ENCODE measurements at places on chromosomes 5 and 9. TPM values are rescaled to one million over a fixed set of nuclear protein-coding genes. Genes with fewer than 3 reads are reported as not detected.
A peak's percentile ranks its signal among the peaks of the same experiment; 100 is the strongest.

- H3K36me3 ChIP-seq: peaks cover 90% of the 10 kb centered on the region
- DNase-seq: no peak
- no peak overlapping the region for H3K27ac ChIP-seq
- H3K4me1 ChIP-seq: no peaks in the 10 kb centered on the region
Observed at GRCh38 chr9:32426278-32426939, 42.0 kb downstream of the ACO1 start.

GRCh38 chr9:69382135-69382534, 57.1 kb downstream of the ENTREP1 start:
- H3K36me3 ChIP-seq: no peaks in the 10 kb centered on the region
- no peak overlapping the region for H3K27ac ChIP-seq
- H3K4me3 ChIP-seq: no peak overlapping the region
- no peak for DNase-seq
- H3K4me1 ChIP-seq: no peaks in the 10 kb centered on the region
- no peaks in the 10 kb centered on the region for H3K27me3 ChIP-seq

DNA sequence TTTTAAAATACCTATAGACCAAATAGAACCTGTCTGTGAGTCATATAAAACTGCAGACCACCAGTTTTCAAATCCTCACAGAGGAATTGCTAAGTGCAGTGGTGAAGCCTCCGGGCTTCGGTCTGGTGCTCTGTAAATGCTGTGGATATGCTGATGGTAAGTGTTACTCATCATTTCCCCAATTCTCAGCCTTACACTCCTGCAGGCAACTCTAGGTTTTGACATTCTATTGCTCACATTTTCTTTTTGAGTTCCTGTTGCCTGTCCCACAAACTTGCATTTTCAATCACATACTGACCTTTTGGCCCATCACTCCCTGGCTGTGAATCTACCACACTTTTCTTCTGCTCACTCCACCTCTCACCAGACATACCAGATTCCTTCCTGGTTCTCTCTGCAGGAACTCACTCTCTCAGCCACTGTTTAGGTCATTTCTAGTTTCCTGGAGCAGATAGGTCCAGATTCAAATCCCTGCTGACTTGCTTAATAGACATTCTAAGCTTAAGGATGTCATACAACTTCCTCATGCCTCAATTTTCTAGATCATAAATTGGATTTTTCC, 192.9 kb downstream of the RAB3C start:
- no peak overlapping the region for H3K4me3 ChIP-seq
- DNase-seq: no peak
- no peaks in the 10 kb centered on the region for H3K4me1 ChIP-seq
- H3K27ac ChIP-seq: no peak overlapping the region
- H3K27me3 ChIP-seq: no peaks in the 10 kb centered on the region

Gene SPINK6
- not detected for total RNA-seq

DNA sequence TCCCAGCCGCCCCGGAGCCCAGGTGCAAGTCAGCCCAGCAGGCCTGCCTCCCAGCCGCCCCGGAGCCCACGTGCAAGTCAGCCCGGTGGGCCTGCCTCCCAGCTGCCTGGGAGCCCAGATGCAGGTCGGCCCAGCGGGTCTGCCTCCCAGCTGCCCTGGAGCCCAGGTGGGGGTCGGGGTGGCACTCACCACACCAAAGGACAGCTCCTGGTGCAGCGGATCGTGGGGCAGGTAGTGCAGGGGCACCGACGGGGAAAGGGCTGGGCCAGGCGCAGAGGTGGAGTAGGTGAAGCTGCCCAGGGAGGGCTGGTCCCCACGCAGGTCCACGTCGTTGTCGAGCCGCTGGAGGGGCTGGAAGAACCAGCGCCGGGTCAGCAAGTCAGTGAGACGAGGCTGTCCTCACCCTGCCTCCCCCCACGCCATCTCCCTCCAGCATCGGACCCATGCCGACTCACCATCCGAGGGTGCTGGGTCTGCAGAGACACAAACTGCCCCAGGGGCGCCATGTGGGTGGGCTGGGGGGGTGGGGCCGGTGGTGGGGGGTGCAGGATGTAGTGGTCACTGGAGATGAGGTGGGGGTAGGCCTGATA, 6.7 kb downstream of the RNF44 start:
- H3K4me3 ChIP-seq: no peak overlapping the region
- peaks cover 55% of the 10 kb centered on the region for H3K36me3 ChIP-seq
- peaks cover 50% of the 10 kb centered on the region for H3K4me1 ChIP-seq
- no peak for DNase-seq
- H3K27ac ChIP-seq: no peak overlapping the region
- H3K27me3 ChIP-seq: no peaks in the 10 kb centered on the region

Gene PCDHA13
- 0.54 TPM for total RNA-seq

GRCh38 chr9:127303830-127304229, 39.3 kb downstream of the GARNL3 start:
- H3K27ac ChIP-seq: no peak overlapping the region
- no peak overlapping the region for H3K4me3 ChIP-seq
- H3K36me3 ChIP-seq: no peaks in the 10 kb centered on the region
- H3K4me1 ChIP-seq: no peaks in the 10 kb centered on the region
- DNase-seq: no peak
- no peaks in the 10 kb centered on the region for H3K27me3 ChIP-seq

DNA sequence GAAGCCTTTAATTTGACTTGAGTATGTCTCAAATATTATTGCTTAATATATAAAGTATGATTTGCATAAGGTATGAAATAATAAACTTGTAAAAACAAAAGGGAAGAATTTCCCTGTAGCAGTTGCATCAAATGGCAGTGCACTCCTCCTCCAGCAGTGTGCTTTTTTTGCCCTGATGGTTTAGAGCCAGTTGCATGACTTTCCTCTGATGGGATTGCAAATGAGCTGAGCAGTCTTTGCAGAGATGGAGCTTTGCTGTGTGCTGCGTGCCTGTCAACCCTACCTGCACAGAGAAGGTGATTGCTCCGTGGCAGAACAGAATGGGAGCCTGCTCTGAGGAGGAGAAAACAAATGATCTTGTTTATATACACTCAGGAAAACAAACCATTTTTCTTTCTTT, 22.7 kb upstream of the CATSPER3 start:
- H3K4me3 ChIP-seq: no peak overlapping the region
- no peaks in the 10 kb centered on the region for H3K36me3 ChIP-seq
- no peak for DNase-seq
- no peaks in the 10 kb centered on the region for H3K27me3 ChIP-seq
- H3K27ac ChIP-seq: no peak overlapping the region

GRCh38 chr5:39714036-39714698, 289.4 kb upstream of the DAB2 start:
- no peak overlapping the region for H3K27ac ChIP-seq
- DNase-seq: no peak
- H3K4me3 ChIP-seq: no peak overlapping the region
- no peaks in the 10 kb centered on the region for H3K27me3 ChIP-seq
- H3K4me1 ChIP-seq: no peaks in the 10 kb centered on the region
- H3K36me3 ChIP-seq: no peaks in the 10 kb centered on the region

Gene TMEM215
- not detected for total RNA-seq

DNA sequence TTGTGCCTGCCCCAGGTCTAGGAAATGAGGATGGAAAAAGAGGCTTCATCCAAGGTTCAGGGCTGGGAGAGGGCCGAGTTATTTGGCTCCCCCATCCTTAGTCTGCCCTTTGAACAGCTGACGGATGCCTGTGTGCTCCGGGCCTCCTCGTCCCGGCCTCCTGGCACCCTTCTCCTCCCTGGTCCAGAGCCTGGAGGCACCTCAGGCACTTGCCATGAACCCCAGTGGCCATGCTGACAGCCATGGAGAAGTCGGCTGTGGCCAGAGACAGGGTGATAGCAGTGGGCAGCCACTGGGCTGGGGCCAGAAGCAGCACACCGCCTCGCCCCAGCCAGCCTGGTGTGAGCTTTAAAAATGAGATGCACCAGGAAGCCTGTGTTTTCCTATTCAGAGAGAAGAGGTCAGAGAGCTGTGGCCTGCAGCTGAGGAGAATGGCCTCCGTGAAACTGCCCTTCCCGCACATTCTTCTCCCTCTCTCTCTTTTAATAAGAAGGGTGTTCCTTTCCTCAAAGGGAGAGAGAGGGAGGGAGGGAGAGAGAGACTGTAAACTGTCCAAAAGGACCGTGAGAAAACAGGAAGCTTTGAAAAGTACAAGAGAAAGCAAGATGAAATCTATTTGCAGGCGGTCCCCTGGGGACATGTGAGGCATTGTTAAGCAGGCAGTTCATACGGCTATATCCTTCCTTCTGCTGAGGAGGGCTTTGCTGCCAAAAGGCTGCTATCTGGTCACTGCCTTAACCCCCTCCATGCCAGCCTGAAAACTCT, 55.3 kb downstream of the ZNF366 start:
- H3K27me3 ChIP-seq: no peaks in the 10 kb centered on the region
- DNase-seq: peak; percentile 91
- H3K36me3 ChIP-seq: no peaks in the 10 kb centered on the region
- H3K27ac ChIP-seq: peak overlapping the region; percentile 76
- no peak overlapping the region for H3K4me3 ChIP-seq

DNA sequence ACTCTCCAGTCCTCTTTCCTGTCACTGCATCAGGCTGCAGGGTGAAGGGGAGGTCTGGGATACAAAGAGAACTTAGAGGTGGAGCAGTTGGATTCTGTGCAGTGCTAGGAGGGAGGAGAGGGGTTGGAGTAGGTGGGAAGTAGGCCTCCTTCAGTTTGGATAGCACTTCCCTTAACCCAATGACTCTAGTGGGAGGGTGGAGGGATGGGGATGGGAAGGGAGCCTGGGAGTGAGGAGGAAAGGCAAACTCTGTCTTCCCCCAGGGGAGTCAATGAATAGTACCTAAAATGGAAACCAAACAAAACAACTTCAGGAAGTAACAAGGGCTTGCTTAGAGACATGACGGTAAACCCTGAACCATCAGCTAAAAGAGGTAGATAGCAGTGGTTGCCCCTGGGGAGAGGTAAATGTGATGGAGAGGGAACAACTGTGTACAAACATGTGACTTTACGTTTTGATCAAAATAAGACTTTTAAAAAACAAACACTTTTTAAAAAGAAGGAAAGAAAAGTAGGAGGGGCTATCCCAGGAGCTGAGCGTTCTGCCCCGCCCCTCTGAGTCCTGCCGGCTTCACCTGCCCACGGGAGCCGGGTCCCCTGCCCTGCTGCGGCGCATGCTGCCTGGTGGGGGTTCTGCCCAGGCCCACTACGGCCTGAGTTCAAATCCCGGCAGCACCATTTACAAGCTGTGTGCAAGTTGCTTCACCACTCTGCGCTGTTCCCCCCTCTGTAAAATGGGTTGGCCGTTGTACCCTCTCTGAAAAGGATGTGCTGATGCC, 30.9 kb downstream of the GSN start:
- peak overlapping the region; percentile 99 for H3K27ac ChIP-seq
- peaks cover 93% of the 10 kb centered on the region for H3K4me1 ChIP-seq
- peak; percentile 90 for DNase-seq
- H3K4me3 ChIP-seq: peak overlapping the region; percentile 62
- peaks cover 22% of the 10 kb centered on the region for H3K36me3 ChIP-seq

Gene GFRA3
- total RNA-seq: 1.8 TPM

GRCh38 chr5:59042201-59043055, 459.6 kb downstream of the RAB3C start:
- peak; percentile 85 for DNase-seq
- H3K4me3 ChIP-seq: no peak overlapping the region
- H3K27me3 ChIP-seq: no peaks in the 10 kb centered on the region
- peak overlapping the region; percentile 91 for H3K27ac ChIP-seq

DNA sequence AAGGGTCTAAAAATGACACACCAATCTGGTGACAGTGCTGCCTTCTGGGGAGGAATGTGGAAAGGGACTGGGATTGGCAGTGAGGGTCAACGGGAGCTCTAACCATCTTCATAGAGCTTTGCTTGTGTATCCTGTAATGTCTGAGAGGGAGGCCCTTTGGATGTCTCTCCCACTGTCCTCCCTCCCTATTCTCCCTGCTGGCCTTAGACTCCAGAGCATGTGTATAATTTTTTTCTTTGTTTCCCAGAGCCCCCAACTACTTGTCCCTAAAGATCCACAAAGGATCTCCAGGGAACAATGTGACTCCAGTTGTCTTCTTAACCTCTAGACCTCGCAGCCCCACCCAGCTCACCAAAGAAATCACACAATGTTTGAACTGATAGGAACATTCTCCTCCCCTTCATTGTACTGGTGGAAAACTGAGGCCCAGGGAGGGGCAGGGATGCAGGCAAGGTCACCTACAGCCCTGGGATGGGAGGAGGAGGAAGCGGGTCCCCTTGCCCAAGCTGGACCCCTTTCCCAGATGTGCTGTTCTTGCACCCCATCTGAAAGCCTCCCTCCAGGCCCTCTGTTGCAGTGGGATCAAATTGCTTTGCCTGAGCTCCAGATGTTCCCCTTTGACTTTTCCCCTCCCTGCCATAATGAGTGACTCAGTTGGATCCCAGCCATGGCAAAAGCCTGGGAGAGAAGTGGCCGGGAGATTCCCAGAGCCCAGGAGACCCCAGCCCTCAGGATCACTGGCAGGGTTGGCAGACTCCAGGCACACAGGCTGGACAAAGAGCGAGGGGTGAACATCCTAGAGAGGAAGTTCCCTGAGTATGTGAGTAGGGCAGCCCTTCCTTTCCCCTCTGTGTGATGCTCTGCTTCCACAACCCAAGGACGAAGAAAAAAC, 21.8 kb downstream of the SPARC start:
- no peak overlapping the region for H3K4me3 ChIP-seq
- no peak for DNase-seq
- peaks cover 30% of the 10 kb centered on the region for H3K36me3 ChIP-seq
- peak overlapping the region; percentile 66 for H3K27ac ChIP-seq
- H3K4me1 ChIP-seq: peaks cover 57% of the 10 kb centered on the region

Gene CCDC171
- 3.0 TPM for total RNA-seq

DNA sequence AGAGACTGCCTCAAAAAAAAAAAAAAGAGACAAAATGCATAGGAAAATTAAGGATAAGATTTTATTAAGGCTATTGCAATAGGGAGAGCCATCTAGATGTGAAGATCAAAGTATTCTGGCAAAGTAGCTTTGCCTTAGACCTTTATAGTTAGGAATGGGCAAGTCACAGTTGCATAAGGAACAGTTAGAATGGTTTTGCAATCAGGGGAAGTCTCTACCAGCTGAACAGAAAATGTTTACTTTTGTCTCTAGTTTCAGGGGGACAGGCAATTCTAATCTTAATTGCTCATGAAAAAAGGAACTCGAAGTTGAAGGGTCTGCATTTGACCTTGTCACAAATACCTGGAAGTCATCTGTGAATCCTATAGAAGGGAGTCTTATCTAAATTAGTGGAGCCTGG, 13.1 kb upstream of the ATP6V1G1 start:
- H3K27me3 ChIP-seq: no peaks in the 10 kb centered on the region
- no peak overlapping the region for H3K27ac ChIP-seq
- no peak for DNase-seq
- no peak overlapping the region for H3K4me3 ChIP-seq
- H3K4me1 ChIP-seq: no peaks in the 10 kb centered on the region

GRCh38 chr5:5348135-5348534, 74.3 kb upstream of the ICE1 start:
- no peaks in the 10 kb centered on the region for H3K27me3 ChIP-seq
- DNase-seq: no peak

Data from sigmoid colon (tissue), 7 donors.